ENCODE measurements at places on chromosomes 3 and 15.

DNA sequence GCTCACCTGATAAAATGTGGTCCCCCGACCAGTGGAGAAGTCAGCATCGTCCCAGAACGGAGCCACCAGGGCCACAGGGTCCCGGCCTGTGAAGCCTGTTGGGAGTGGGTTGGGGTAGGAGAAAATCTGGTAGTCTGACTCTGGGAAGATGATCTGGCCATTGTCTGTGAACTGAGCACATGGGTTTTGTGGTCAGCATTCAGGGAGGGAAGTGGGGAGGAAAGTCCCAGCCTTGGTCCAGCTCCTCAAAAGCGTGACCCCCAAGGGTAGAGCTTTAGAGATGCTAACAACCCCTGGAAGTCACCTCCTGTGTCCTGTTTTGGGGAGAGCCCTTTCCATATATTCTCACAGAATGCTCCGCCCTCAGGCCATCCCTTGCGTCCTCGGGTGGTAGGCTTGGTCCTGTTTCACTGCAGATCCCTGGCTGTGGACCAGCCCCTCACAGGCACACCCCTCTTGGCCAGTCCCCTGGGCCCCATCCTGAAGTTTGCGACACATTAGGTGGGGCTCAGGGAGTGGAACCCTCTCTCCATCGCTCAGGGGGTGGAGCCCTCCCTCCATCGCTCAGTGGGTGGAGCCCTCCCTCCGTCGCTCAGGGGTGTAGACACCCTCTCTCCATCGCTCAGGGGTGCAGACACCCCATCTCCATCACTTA is 40.0 kb downstream of the MUC4 start:
- no peak for DNase-seq

- no peak for DNase-seq
Measured at GRCh38 chr15:78242128-78242527, 7.8 kb upstream of the ACSBG1 start.

GRCh38 chr15:25345943-25346342 is 92.9 kb downstream of the UBE3A start:
- DNase-seq: no peak

- DNase-seq: no peak
Measured at GRCh38 chr3:51390246-51391074, 625 bp upstream of the RBM15B start.

GRCh38 chr15:42274702-42274989 is 1.4 kb upstream of the TMEM87A start:
- no peak for DNase-seq

- DNase-seq: no peak
Measured at GRCh38 chr15:98858610-98859023, 149.0 kb downstream of the PGPEP1L start.

GRCh38 chr3:192887701-192888100 is 30.0 kb downstream of the MB21D2 start:
- no peak for DNase-seq

Data from activated CD4-positive, alpha-beta T cell treated with anti-CD3 and anti-CD28 coated beads, Interleukin-2, amount 50 U/mL, for 4 hours (primary cell).